GDM1 (cell line): ENCODE measurements at places on chromosomes 5 and 9.

GRCh38 chr5:176474476-176474875 lies 26.3 kb downstream of the FAF2 start:
- no peak for DNase-seq

GRCh38 chr5:4662756-4663155 lies 477.4 kb upstream of the ADAMTS16 start:
- no peak for DNase-seq

GRCh38 chr5:8686707-8687106 lies 817.8 kb downstream of the MTRR start:
- no peak for DNase-seq

GRCh38 chr9:125747053-125747764 lies at the start of gene PBX3:
Gene PBX3, plus strand, starts transcription at chr9:125747373.
- DNase-seq: peak; percentile 51

DNA sequence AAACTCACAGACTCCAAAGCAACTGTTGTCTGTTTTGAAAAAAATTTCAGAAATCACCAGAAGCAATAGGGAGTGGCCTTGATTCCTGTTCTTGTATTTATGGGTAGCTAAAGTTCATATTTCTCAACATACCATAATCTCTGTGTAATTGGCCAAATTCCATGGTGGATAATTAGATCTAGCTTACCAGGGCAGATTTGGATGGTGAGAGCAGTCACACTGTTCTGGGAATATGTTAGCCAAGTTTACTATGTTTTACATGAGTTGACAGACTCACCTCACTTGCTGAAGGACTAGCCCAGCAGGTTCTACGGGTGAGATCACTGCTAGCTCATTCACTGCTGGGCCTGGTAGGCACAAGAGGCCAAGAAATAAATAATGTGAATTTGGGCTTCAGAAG lies 32.7 kb upstream of the CDKN2B start:
- DNase-seq: no peak

DNA sequence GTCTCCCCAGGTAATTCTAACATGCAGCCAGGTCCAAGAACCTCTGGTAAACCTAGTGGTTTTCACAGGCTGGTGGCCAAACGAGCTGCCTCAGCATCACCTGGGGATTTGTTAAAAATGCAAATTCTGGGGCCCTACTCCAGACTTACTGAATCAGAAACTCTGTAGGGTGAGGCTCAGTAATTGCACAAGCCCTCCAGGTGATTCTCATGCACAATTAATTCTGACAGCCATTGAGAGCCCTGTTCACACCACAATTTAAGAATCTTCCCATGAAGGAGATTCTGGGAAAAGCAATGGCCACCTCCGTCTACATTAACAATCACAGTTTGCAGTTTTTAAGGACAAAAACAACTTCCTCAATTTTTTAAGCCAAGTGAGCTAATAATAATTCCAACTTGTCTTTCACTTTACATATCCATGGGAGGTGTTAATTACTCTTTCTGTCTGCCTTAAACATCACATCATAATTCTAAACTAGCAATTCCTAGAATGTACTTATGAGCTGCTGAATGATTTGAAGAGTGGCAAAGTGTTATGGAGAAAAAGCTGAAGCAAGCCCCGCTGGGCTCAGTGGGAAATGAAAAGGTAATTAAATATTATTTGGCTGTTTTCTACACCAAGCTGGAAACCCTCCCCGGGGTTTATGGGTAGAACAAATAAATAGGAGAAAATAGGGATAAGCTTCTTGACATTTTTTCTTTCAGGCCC lies 70.0 kb downstream of the GLDC start:
- DNase-seq: no peak

DNA sequence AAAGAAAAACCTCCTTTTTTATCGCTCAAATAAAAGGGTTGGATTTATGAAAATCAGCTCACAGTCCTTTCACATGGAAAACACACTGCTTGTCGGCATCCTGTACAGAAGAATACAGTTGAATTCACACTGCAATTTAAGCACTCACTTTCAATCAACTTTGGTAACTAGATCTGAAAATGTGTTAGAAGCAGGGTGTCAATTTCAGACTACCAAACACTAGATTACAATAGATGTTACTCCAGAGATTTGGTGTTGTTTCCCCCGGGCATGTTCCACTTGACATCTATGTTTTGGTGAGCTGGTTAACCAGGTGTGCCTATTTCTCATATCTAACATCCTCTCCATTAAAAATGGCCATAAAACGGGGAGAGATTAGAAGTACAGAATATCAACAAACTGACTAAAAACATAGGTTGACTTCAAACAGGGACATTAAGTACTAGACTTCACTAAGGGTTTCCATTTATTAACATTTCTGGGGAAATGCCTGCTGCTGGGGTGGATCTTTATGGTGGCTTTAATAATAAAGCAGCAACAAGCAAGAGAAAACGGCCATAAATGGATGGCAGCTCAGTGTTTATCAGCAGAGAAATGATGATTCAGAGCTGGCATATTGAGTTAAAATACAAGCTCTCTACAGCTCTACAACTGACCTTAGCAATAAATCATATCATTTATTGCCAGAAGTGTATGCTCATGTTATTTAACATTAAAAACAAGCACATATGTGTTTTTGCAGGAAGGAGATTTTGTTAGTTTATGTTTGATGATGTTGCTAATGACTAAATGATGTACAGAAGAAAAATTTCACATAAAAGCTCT lies 158.8 kb downstream of the SLF1 start:
- no peak for DNase-seq

DNA sequence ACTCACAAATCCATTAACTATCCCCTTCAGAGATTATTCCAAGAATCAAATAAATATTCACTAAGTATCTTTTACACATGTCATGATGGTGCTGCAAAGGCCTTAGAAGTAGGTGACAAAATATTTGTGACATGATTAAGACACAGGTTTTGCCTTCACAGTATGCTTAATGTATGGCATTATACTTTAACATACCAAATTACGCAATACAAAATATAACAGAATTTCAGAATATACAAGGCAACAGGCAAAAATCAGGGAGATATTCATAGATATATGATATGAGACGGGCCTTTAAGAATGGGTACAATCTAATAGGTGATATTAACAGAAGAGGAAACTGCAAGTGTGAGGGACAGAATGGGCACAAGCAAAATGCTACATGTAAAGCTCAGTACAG lies 41.6 kb downstream of the CAAP1 start:
- no peak for DNase-seq

- DNase-seq: no peak
These were observed 1.3 kb downstream of the C5orf15 start for GRCh38 chr5:133967124-133967523.

DNA sequence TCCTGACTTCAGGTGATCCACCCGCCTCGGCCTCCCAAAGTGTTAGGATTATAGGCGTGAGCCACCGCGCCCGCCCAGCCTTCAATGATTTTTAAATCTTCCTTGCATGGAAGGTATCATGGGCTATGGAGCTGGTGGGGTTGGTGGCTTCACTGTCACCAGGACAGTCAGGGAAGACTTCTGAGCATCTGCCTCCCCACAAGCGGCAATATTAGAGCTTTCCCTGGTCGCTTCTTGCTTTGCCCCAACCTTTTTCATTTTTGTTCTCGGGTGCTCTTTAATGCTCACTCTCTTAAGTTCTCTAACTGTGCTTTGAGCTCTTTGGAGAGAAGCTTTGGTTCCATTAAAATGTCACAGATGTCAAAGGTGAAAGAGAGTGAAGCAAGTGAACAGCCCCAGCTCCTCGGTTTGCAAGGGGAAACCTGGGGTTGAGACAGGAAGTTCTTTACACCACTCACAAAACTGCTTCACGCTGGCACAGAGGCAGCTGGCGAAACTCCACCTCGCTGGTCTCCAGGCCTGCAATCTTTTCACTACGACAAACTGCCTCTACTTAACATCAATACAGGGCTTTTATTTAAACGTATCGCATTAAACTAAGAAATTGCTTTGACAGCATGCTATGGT lies 142.5 kb upstream of the RETREG1 start:
- peak; percentile 27 for DNase-seq

DNA sequence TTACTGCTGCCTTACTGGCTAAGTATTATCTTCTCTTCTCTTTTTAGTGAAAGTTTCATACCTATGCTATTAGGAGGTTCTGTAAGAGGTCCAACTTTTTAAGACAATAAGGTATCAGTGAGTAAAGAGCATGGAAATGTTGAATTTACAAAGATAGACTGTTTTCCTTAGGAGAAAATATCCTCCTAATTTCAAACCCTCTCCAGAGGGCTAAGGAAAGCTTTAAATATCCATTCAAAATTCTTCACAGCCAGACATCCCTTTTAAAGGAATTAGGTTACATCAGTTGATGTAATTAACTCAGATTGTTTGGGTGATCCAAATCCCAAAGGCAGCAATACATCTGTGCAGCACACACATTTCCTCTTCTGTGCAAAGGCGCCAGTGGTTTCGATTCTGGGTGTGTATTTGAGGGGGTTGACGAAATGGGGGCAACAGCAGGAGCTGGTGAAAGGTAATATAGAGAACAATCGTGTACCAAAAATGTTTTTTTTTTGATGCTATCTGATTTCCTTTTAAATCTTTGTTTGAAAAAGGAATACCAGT lies 273.8 kb upstream of the RPS23 start:
- DNase-seq: no peak

GRCh38 chr5:135133698-135134515 lies 99.9 kb upstream of the PITX1 start:
- no peak for DNase-seq

- peak; percentile 63 for DNase-seq
These were observed 65.1 kb upstream of the IQGAP2 start for GRCh38 chr5:76337953-76338451.

DNA sequence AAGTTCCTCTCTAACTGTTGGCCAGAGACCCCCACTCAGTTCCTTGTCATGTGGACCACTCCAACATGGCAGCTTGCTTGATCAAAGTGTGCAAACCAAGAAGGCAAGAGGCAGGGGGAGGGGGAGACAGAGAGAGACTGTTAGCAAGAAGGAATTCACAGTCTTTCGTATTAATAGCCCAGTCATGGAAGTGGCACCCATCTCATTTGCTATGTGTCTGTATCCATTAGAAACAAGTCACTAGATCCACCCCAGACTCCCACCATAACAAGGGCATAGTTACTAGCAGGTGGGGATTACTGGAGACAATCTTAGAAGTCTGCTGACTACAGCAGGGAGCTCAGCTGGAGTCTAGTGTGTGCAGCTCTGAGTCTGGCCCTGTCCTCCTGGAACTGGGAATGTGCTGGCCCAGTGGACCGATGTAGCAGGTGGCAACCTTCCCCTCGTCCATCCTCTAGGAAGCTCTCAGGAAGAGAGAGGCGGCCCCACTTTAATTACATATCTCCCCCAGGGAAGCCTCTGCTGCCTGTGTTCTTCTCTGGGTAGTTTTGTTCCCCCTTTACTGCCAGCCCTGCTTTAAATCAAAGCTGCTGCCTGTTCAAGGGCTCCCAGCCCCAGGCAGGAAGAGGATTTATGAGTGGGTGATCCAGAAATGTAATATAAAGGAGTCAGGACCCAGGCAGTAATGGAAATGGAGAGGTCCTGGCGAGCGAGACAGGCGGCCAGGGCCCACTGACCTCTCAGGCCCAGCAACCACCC lies 47.8 kb upstream of the ALDH1B1 start:
- no peak for DNase-seq
